DMS79 treated with DMSO at 0.1 percent for 48 hours (cell line): ENCODE measurements at places on chromosomes 11 and 22.

GRCh38 chr22:26476705-26477340 lies 6.8 kb downstream of the HPS4 start:
- no peak for DNase-seq

GRCh38 chr11:110984147-110984546 lies 261.4 kb upstream of the POU2AF2 start:
- DNase-seq, result no peak

DNA sequence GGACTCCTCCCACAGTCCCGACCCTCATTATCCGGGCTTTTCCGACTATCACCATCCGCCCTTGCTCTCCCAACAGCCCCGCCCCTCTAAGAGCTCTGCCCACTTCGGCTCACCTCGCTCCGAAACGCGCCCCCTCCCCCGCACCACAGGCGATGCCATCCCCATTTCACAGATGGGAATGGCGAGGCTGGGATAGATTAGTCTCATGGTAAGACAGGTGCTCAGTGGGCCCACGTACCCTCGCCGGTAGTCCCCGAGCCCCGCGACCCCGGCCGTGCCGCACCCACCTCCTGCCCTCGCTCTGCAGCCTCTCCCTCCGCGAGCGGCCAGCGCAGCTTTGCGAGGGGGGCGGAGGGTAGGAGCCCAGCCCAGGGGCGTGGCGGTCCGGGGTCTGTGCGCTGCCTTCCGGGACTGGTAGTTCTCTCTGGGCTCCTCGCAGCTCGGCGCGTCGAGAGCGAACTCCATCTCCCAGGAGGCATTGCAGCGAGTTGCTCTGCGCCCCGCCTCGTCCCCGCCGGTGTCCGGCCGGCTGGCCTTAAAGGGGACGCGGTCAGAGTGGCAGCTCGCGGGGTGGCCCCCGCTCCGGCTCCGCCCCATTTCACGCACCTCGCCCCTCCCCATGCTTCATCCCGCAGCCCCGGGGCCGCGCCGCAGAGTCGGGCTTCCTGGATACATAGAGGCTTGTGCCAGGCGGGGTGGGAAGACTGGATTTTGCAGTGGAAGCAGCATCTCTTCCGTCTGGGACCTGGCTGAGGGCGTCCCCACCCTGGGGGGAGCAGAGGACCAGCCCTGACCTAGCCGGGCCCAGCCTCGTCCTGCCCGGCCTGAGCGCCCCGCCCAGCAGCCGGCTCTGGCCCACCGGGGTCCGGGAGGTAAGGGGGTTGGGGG lies at the start of the genes KCTD21 and USP35:
KCTD21 (minus strand) TSS at position 341 of the 888 bp plus-strand sequence. CDS start 14,072 bp downstream, outside the sequence.
USP35 (plus strand) TSS at position 634 of the 888 bp plus-strand sequence. CDS start 7,327 bp downstream, outside the sequence.
- DNase-seq, result peak; percentile 96

DNA sequence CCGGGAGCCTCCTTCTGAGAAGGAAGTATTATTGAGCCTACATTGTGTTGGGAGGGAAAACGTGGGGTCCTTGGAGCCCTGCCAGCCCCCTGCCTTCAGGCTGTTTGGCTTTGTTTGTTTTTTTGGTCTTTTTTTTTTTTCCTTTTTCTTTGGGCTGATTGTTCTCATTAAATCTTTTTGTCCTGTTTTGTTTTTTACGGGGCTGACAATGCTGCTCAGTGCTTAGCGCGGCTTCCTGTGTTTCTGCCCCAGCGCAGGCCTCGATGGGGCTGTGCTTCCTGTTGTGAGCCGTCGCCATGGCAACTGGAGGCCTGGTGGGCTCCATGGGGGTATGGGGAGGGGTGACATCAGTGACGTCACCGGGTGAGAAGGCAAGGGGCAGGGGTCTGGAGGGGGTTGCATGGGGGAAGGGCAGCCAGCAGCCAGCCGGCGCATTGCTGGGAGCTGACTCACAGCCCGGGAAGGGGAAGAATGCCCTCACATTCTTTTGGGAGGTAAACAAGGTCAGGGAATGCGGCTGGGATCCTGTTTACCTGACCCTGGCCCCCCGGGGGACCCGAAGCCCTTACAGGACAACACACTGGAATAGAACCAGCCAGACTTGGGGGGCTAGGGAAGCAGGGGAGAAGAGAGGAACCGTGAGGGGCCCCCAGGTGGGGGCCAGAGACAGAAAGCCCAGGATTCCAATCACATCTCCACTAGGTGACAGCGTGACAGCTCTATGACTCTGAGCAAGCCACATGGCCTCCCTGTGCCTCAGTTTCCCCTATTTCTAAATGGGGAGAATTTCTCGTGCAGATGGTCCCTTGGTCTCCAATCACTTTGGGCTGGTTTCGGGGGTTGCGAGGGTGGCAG lies 22.2 kb upstream of the CBX7 start:
- no peak for DNase-seq

DNA sequence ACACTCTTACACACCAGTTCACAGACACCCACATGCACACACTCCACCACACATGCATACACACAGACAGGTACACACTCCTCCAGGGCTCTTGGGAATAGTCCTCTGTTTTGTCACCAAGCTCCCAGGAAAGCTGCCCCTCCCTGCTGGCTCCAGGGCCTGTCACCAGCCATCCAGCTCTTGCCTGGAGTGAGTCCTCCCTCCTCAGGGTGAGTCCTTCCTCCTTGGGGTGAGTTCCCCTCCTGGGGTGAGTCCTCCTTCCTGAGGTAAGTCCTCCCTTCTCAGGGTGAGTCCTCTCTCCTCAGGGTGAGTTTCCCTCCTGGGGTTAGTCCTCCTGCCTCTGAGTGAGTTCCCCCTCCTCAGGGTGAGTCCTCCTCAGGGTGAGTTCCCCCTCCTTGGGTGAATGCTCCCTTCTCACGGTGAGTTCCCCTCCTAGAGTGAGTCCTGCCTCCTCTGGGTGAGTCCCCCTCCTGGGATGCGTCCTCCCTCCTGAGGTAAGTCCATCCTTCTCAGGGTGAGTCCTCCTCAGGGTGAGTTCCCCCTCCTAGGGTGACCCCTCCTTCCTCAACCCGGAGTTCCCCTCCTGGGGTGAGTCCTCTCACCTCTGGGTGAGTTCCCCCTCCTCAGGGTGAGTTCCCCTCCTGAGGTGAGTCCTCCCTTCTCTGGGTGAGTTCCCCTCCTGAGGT lies 100.6 kb upstream of the FGF3 start:
- DNase-seq, result no peak

DNA sequence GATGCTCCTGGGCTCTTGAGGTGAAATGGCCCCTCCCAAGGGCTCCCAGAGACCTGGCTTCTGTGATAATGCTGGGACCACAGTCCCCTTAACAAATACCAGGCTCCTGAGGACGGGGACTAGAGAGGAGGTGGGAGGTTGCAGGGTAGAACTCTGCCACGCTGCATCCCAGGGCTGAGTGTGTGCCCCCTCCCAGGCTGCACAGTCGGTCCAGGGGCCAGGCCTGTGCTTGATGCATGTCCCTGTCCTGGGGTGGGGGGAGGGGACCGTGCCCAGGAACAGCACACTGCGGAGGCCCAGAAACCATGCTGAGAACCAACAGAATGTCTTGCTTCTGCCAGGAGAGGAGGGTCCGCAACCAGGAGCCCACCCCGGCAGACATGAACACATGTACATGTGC lies 9.3 kb downstream of the CSF2RB start:
- DNase-seq, result no peak

DNA sequence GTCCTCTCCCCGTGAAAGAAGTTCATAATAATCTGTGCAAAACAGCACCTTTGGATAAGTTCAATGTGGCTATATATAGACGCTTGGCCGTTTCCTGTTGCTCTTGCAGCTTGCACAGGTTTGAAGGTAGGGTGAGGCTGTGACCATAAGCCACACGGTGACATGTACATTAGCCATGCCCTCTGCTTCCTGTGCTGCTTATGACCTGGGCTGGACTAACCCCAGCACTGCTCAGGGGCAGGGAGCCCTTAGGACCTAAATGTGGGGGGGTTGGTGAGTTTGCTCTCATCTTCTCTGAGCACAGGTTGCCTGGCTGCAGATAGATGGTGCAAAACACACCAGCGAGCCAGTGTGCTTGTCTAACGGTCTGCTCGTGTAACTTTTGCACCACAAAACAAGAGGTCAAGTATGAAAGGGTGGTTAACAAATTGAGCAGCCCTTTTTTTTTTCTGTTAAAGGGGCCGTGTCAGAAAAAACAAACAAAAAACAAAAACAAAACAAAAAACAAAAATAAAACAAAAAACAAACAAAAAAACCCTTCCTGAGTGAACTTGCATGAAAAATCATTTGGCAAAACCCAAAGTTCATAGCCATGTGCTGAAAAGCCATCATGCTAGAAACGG lies 37.3 kb downstream of the FLI1 start:
- no peak for DNase-seq

GRCh38 chr11:107243929-107244328 lies 213.7 kb downstream of the CWF19L2 start:
- no peak for DNase-seq

GRCh38 chr11:126546694-126547093 lies 191.2 kb downstream of the ST3GAL4 start:
- DNase-seq, result no peak

GRCh38 chr11:15947681-15948648 lies 408.4 kb downstream of the SOX6 start:
- DNase-seq, result no peak
